MCF 10A (cell line): ENCODE measurements at places on chromosomes 2 and 18.

DNA sequence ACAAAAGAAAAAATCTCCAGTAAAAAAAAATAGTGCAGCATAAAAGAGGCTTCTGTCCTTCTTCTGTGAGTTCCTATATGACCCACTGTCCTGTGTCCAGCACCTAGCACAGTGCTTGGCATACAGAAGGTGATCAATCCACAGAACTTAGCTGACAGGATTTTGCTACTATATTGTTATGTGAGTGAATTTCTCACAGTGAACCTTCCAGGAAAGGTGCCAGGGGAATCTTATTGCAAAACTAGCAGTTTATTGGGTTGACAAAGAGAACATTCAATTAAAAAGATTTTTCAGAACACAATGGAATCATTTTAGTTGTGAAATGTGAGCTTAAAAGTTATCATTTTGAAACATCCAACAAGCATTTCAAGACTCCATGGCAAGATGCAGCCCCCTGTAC is 12.4 kb upstream of the TRIB2 start:
- peak; percentile 70 for DNase-seq

GRCh38 chr2:58698620-58699019 is 457.5 kb upstream of the FANCL start:
- no peak for DNase-seq

DNA sequence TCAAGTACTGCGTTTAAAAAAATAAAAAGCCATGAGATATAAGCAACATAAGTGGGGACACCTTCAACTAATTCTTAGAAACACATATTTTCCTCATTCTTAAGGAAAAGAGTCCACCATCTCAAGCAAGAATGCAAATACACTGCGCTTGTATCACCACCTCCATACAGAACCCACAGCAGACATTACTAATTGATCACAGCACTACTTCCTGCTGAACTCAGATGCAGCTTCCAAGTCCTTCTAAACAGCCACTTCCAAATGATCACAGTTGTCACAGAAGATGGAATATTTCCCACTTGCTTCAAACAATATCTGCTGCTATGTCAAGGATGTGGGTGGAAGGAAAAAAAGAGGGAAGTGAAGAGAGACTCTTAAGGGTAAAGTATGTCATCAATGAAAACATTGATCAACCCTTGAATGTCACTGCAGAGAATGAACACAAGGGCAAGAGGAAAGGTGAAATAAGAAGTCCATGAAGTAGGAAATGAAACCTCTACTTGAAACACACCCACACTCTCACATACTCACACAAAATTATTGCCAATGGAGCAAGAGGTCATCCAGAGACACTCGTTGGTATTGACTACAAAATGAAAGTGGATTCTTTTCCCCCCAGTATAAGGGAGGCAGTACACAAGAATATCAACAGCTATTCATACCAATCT is 22.1 kb downstream of the TGFA start:
- no peak for DNase-seq

GRCh38 chr18:77373730-77374445 is 124.2 kb downstream of the GALR1 start:
- DNase-seq = no peak

DNA sequence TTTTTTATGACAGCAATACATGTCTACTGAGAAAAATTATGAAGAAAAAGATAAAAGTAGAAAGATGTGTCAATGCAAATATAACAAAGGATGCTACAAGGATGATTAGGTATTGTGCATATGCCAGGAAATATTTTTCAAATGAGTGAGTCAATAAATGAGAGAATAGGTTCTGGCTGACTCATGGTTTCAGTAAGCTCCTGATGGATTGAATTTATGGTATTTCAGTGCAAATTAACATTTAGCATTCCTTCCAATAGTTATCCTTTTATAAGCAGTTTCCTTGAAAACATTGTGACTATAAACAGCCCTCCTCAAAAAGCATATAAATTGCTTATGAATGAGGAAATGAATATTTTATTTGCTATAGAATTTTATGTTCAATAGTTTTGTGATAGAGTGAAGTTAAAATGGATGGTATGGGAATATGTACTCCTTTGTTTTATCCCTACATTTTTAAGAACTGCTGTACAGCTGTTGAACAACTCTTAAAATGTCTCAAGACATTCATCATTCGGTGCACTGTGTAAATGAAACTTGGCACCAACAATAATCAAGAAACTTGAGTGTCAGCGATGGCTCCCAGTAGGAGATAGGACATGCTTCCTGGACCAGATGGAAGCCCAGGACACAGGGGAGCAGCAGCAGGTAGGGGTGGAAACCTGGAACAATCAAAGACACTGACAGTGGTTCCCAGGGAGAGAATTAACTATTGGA is 144.7 kb downstream of the PMAIP1 start:
- DNase-seq = peak; percentile 29

GRCh38 chr2:46116553-46116991 is 180.6 kb upstream of the EPAS1 start:
- no peak for DNase-seq

GRCh38 chr2:214549946-214550345 is 139.1 kb downstream of the VWC2L start:
- no peak for DNase-seq

GRCh38 chr2:40470822-40471813 is 19.2 kb upstream of the SLC8A1 start:
- DNase-seq = no peak

- DNase-seq = no peak
Observed at GRCh38 chr2:190460487-190460886, 52.3 kb downstream of the MFSD6 start.

- no peak for DNase-seq
Observed at GRCh38 chr2:179031731-179032408, 18.1 kb downstream of the CCDC141 start.

DNA sequence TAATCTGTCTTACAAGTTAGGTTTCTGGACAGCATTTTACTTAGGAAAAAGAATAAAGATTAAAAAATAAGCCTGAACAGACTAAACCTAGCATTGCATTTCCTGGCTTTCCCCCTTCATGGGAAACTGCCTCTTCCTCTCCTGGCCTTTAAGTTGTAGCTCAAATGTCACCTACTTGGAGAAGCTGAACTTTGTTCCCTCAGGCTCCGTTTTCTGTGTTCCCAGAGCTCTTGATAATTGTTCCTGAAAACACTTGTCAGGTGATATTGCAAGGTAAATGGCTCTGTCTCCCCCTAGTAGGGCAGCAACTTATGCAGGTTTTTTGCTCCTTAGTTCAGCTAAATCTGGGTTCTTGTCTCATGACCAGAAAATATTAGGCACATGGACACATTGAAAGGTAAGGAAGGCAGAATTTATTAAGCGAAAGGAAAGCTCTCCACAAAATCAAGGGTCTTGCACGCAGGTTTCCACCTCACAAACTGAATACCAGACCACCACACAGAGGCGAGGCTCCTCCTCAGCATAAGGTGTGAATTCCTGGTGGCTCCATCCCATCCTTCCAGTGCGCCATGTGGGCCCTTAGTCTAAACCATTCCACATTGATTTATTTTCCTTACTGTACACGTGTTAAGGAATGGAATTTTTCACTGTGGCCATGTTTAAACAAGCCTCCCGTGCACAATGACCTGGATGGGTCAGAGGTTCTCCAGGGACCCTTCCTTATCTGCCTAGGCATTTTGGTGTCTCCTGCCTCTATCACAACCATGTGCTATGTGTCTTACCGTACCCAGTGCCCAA is 229.3 kb downstream of the HNMT start:
- DNase-seq = no peak

- no peak for DNase-seq
Observed at GRCh38 chr2:107025869-107026380, 140.0 kb upstream of the ST6GAL2 start.

DNA sequence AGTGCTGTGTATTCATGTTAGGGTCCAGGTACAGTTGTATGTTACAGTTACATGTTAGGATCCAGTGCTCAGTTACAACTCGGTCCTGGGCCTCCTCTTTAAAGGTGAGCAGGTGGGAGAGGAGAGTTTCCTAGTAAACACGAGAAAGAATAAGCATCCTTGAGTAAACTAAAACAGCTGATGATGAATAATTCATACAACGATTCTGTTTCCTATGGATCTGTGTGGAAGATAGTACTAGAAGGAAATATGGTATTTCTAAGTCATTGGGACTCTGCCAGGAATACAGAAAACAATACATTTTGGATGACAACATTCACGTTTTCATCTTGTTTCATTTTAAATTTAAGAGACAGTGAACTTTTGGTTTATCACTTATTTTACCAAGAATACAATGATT is 29.5 kb downstream of the SNTG2 start:
- no peak for DNase-seq

DNA sequence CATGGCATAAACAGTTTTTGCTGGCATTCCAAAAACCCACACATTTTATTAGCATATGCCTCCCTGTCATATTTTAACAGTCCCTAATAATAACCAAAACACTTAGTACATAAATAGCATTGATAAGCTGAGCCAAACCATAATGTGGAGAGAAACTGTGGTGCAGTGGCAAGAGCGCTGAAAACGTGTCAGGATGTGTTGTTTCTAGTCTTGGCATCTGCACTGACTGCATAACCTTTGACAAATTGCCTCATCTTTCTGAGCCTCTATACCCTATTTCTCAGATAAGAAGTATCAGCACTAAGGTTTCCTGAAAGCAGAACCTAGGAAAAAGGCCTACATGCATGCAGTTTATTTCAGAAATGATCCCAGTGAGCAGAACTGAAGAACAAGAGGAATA is 41.4 kb downstream of the RAD51AP2 start:
- peak; percentile 13 for DNase-seq

GRCh38 chr2:201621293-201621999 is 21.9 kb downstream of the TMEM237 start:
- DNase-seq = no peak

DNA sequence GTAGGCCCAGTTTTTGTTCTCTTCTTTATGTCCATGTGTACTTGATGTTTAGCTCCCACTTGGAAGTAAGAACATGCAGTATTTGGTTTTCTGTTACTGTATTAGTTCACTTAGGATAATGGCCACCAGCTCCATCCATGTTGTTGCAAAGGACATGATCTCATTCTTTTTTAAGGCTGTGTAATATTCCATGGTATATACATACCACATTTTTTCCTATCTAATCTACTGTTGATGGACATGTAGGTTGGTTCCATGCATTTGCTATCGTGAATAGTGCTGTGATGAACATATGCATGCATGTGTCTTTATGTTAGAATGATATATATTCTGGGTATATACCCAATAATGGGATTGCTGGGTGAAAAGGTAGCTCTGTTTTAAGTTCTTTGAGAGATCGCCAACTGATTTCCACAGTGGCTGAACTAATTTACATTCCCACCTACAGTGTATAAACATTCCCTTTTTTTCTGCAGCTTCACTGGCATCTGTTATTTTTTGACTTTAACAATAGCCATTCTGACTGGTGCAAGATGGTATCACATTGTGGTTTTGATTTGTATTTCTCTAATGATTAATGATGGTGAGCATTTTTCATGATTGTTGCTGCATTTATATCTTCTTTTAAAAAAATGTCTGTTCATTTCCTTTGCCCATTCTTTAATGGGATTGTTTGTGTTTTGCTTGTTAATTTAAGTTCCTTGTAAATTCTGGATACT is 22.9 kb downstream of the LTBP1 start:
- DNase-seq = no peak

GRCh38 chr2:119810049-119810630 is 50.4 kb downstream of the PTPN4 start:
- DNase-seq = no peak

DNA sequence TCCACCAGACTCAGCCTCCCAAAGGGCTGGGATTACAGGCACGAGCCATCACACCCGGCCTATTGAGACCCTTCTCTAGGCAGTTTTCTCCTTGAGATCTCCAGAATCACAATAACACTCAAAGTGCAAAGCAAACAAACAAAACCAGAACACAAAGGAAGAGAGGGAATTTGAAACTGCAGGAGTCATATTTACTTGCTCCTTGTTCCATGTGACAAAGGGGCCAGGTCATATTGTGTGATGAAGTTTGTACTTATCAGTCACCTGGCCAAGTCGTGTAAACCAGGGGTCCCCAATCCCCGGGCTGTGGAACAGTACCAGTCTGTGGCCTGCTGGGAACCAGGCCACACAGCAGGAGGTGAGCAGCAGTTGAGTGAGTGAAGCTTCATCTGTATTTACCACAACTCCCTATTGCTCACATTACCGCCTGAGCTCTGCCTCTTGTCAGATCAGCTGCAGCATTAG is 26.5 kb downstream of the SCYGR8 start:
- DNase-seq = no peak

DNA sequence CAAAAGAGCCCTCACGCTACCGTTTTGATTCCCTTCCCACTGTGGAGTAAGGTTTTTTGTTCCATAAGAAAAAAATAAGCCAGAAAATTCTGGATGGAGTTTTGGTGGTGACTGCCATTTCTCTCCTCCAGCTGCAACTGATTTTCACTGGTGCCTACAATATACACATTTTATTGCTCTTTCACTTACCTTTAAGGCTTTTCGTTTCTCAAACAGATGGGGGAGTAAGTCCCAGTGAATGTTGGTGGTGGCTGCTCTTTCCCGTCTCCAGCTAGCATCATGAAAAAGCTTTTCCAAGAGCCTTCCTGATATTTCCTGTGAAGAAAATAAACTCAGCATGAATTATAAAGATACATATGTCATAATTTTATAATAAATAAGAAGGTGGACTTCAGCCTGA is 932.5 kb upstream of the PIK3C3 start:
- DNase-seq = no peak

GRCh38 chr2:238861013-238861730 is 13.3 kb downstream of the TWIST2 start:
- no peak for DNase-seq

- DNase-seq = no peak
Observed at GRCh38 chr18:67410075-67411070, 106.1 kb downstream of the DSEL start.

- DNase-seq = no peak
Observed at GRCh38 chr2:210633699-210634098, 77.3 kb downstream of the CPS1 start.

GRCh38 chr2:145503511-145503910 is 983.6 kb upstream of the ZEB2 start:
- DNase-seq = no peak

- DNase-seq = no peak
Observed at GRCh38 chr2:222375798-222376197, 48.5 kb upstream of the SGPP2 start.

DNA sequence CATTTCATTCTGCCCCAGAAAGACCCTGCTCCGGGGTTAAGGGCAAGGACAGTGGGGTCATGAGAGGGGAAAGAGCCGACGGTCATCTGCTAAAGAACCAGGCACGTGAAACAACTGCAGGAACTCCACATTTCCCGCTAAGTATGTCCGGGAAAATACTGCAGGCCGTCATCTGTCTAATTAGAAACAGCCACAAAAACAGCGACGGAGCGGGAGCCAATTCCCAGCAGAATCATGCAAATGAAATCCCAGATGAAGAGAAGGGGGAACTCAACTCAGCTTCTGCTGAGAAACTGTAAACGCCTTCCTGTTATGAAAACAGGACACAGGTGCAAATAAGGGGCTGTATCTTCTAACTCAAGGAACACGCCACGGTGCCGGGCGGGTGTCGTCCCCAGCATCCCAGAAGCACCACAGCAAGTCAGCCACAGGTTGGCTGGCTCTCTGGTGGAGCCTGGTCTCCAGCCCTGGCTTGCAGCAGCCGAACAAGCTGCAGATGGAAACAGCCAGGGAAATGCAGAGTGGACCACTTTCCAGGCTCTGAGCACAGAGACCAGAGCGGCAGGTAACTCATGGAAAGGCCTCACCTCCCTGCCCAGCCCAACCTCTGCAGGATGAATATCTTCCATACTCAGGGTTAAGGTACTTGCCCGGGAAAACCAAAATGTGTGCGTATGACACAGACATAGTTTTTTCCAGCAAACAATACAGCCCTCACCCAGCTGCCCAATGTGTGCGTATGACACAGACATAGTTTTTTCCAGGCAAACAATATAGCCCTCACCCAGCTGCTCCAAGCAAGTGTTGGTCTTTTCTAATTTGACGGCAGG is 28.9 kb downstream of the PXDN start:
- no peak for DNase-seq
